ENCODE measurements at places on chromosomes 12 and 14. TPM values are rescaled to one million over a fixed set of nuclear protein-coding genes. Genes with fewer than 3 reads are reported as not detected.

The FIGNL2 gene
- not detected for total RNA-seq

The ACSS3 gene
- total RNA-seq = not detected

DNA sequence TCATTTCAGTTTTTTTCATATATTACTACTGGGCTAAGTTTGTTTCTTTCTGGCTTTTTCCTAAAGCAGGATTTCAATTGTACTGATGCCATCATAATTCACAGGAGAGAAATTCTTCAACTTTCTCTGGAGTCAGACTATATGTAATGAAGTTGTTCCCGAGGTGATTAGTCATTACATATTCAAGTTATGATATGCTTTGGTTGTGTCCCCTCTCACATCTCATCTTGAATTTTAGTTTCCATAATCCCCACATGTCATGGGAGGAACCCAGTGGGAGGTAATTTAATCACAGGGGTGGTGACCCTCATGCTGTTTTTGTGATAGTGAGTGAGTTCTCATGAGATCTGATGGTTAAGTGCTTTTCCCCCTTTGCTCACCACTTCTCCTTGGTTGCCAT, 227.5 kb upstream of the LRIG3 start:
- H3K27ac ChIP-seq = no peak overlapping the region
- peaks cover 11% of the 10 kb centered on the region for H3K4me1 ChIP-seq
- no peak for DNase-seq
- no peaks in the 10 kb centered on the region for H3K27me3 ChIP-seq
- H3K36me3 ChIP-seq = no peaks in the 10 kb centered on the region

The FLVCR2 gene
- 4.2 TPM for total RNA-seq

- no peak overlapping the region for H3K4me3 ChIP-seq
- peaks cover 6% of the 10 kb centered on the region for H3K36me3 ChIP-seq
- H3K27me3 ChIP-seq = no peaks in the 10 kb centered on the region
- DNase-seq = no peak
Observed at GRCh38 chr14:95180966-95181741, 23.8 kb upstream of the DICER1 start.

DNA sequence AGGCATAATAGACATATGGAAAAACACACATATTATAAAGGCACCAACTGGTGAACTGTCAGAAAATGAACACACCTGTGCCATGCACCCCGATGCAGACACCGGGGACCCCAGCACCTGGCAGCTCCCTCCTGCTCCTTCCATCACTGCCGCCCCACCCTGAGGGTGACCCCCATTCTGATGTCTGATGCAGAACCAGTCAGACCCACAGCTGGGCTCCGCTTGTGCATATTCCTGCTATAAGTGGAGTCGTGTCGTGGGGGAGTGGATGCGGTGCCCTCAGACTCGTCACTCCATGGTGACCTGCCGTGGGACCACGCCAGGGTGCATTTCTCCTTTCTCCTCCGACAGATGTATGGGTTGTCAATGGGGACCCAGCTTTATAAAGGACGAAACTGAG, 45.7 kb upstream of the MEG3 start:
- H3K27me3 ChIP-seq = peaks cover 24% of the 10 kb centered on the region
- H3K27ac ChIP-seq = no peak overlapping the region
- no peak overlapping the region for H3K4me3 ChIP-seq
- H3K4me1 ChIP-seq = no peaks in the 10 kb centered on the region

DNA sequence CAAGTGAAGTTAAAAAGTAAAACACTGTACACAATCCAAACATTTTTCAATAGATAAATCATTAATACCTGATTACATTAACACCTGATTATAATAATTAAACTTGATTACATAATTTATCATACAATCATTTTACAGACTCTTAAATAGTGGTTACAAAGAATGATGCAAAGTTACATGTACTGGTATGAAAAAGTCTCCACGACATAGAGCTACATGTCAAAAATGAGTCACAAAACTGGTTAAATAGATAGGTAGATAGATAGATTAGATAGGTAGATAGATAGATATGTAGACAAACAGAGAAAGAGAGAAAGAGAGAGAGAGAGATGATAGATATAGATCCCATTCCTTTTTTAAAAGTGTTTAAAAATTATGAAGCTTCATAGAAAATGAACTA, 109.2 kb downstream of the NUAK1 start:
- no peak overlapping the region for H3K27ac ChIP-seq
- no peaks in the 10 kb centered on the region for H3K36me3 ChIP-seq
- H3K27me3 ChIP-seq = no peaks in the 10 kb centered on the region
- no peak overlapping the region for H3K4me3 ChIP-seq
- no peak for DNase-seq

DNA sequence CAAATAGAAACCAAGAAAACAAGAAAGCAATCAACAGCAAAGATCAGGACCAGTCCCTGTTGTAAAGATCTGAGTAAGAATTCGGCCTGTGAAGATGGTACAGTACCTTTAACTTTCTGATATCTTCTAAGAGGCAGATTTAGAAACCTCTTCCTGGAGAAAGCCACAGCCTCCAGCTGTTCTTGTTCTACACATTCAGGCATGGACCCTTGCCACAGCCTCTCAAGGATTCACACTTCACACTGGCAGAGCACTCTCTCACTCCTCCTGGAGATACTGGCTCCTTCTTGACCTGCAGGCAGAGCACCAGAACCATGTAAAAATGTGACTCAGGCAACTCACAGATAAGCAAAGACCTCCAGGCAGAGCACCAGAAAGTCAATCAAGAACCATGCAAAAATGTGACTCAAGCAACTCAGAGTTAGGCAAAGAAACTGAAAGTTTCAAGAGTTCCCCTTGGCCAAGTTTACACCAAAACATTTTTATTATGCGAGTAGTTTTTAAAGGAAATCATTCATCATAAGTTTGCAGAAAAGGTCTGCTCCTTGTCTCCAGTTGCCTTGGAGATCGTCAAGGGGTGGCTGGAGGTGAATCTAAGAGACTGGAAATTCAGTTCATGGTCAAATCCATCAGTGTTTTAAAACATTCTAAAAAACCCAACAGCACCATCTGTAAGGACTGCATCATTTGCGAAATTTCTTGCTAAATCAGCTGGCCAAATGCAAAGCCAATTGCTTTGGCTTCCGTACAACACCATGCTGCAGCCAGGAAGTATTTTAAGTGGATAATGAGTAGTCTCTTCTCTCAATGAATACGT, 119.3 kb upstream of the MDM1 start:
- peak; percentile 4 for DNase-seq
- no peaks in the 10 kb centered on the region for H3K36me3 ChIP-seq
- H3K4me1 ChIP-seq = peaks cover 9% of the 10 kb centered on the region
- H3K27me3 ChIP-seq = no peaks in the 10 kb centered on the region
- no peak overlapping the region for H3K4me3 ChIP-seq

The AP5M1 gene
- 32.6 TPM for total RNA-seq

GRCh38 chr14:52906141-52906601, 44.7 kb downstream of the FERMT2 start:
- peaks cover 29% of the 10 kb centered on the region for H3K36me3 ChIP-seq
- peak; percentile 81 for DNase-seq
- peak overlapping the region; percentile 77 for H3K27ac ChIP-seq

The ASB2 gene
- not detected for total RNA-seq

DNA sequence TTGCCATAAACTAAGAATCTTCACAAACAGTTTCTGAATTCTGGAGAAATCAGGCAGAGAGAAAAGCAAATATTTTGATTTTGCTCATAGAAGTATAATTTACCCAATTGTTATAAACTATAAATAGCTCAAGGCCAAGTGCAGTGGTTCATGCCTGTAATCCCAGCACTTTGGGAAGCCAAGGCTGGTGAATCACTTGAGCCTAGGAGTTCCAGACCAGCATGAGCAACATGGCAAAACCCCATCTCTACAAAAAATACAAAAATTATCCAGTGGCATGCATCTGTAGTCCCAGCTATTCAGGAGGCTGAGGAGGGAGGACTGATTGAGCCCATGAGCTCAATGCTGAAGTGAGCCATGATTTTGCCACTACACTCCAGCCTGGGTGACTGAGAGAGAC, 19.6 kb upstream of the MMP19 start:
- no peaks in the 10 kb centered on the region for H3K4me1 ChIP-seq
- H3K36me3 ChIP-seq = no peaks in the 10 kb centered on the region

The TGM1 gene
- 16.9 TPM for total RNA-seq

DNA sequence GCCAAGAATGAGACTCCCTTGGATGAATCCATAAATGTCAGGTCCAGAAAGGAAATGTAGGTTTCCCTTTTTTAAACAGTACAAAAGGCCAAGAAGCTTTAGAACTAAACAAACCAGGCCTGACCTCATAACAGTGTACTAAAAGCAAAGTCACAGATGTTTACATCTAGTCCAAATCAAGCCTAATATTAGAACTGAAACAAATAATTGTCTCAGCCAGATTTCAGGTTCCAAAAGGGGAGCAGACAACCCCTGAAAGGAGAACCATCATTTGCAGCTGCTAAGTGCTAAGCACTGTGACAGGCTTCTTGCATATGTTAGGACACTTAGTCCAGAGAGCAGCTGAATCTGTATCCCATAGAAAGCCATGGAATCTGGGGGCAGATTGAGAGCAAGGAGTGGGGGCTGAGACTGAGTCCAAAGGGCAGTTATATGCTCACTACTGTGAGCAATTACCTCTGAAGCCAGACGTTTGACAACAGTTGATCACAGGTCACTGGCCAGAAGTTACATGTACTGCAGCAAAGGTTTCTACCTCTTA, 90.1 kb downstream of the STXBP6 start:
- no peaks in the 10 kb centered on the region for H3K4me1 ChIP-seq
- no peaks in the 10 kb centered on the region for H3K27me3 ChIP-seq
- no peaks in the 10 kb centered on the region for H3K36me3 ChIP-seq
- no peak for DNase-seq

- peak within 1 kb of the TSS; percentile 84 for H3K4me3 ChIP-seq
- peaks cover 33% of the 10 kb centered on the region for H3K36me3 ChIP-seq
- peak; percentile 52 for DNase-seq
- peak within 1 kb of the TSS; percentile 60 for H3K27ac ChIP-seq
Observed at GRCh38 chr12:57005980-57006808, at the start of gene ZBTB39. Gene ZBTB39 (minus strand): TSS chr12:57006546. CDS start chr12:57004917, 1,629 bp downstream.

GRCh38 chr14:59490756-59491155, 6.4 kb downstream of the JKAMP start:
- peaks cover 70% of the 10 kb centered on the region for H3K36me3 ChIP-seq
- peaks cover 12% of the 10 kb centered on the region for H3K4me1 ChIP-seq
- no peak overlapping the region for H3K27ac ChIP-seq
- H3K27me3 ChIP-seq = no peaks in the 10 kb centered on the region
- no peak for DNase-seq
- no peak overlapping the region for H3K4me3 ChIP-seq

GRCh38 chr12:132710043-132710404, 618 bp upstream of the PGAM5 start:
- H3K27ac ChIP-seq = peak overlapping the region; percentile 91
- no peak for DNase-seq
- no peaks in the 10 kb centered on the region for H3K4me1 ChIP-seq
- H3K27me3 ChIP-seq = no peaks in the 10 kb centered on the region
- peaks cover 34% of the 10 kb centered on the region for H3K36me3 ChIP-seq

The GSC gene
- not detected for total RNA-seq

DNA sequence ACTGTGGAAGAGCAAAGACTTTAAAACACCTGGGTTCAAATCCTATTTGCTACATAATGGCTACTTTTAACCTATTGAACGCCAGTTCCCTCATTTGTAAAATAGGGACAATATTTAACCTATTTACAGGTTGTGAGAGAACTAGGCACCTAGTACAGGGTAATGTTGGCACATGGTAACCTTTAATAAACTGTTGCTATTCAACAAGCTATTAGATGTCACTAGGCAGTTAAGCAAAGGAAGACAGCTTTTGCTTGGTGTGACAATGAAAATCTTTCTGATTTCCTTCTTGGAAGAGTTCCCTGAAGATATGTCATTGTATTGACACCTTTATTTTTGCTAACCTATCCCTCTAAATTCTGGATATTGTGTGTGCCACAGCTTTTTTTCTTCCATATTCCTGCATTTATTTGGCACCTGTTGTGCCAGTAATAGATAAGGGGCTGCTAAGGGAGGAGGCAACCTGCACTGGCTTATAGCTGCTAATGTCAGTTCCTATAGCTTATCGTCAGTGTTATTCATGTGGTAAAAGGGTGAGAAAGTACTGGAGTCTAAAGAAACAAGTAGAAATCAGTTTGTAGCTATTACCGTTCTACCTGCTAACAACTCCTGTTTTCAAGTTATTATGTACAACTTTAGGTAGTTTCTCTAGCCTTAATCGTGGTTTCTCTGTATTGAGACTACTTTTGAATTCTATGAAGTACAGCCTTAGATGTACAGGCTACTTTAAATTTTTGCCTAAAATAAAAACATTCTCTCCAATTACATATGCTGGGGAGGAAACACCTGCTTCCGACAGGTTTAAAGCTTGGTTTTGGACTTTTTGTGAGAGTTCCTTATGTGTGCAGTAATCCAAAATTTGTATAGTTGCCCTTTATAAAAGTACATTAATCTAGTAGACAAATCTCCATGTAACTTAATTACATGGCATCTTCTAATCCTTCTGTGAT, 24.3 kb downstream of the HIF1A start:
- no peak overlapping the region for H3K27ac ChIP-seq
- peaks cover 31% of the 10 kb centered on the region for H3K36me3 ChIP-seq
- H3K4me1 ChIP-seq = peaks cover 14% of the 10 kb centered on the region
- no peak for DNase-seq
- H3K27me3 ChIP-seq = no peaks in the 10 kb centered on the region

GRCh38 chr14:84410344-84410743, 1119.6 kb upstream of the FLRT2 start:
- no peak overlapping the region for H3K4me3 ChIP-seq
- no peaks in the 10 kb centered on the region for H3K27me3 ChIP-seq
- H3K36me3 ChIP-seq = no peaks in the 10 kb centered on the region
- no peak for DNase-seq
- peak overlapping the region; percentile 5 for H3K27ac ChIP-seq
- peaks cover 16% of the 10 kb centered on the region for H3K4me1 ChIP-seq

The OR11H7 gene
- not detected for total RNA-seq

The CARMIL3 gene
- total RNA-seq = 0.20 TPM

The LYZ gene
- total RNA-seq = not detected

The IL25 gene
- total RNA-seq = not detected

DNA sequence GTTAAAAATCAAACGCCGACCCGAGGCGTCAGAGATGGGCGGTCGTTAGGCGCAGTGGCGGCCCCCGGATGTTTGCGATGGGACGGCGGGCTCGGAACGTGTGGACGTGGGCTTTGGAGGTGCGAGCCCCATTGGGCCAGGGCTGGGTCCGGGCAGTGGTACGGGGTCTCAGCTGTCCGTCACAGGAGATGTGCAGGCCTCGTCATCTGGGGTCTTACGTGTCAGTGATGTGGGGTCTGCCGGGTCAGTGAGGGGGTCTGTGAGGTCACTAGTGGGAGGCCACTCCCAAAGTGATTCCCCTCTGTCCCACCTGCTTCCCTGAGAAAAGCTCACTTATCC, 21.6 kb upstream of the CHFR start:
- DNase-seq = no peak
- no peaks in the 10 kb centered on the region for H3K27me3 ChIP-seq
- no peaks in the 10 kb centered on the region for H3K36me3 ChIP-seq
- no peak overlapping the region for H3K27ac ChIP-seq

All from MCF 10A (cell line).